ENCODE measurements at places on chromosomes 11 and 22. TPM values are rescaled to one million over a fixed set of nuclear protein-coding genes. Genes with fewer than 3 reads are reported as not detected.

CCDC34 gene
- 1.2 TPM for total RNA-seq

ZNF215 gene
- total RNA-seq = 3.8 TPM

TRIM3 gene
- 8.7 TPM for total RNA-seq

PAFAH1B2 gene
- total RNA-seq = 108 TPM

DGAT2 gene
- 2.3 TPM for total RNA-seq

APOA5 gene
- not detected for total RNA-seq
